ENCODE measurements at places on chromosomes 7 and 10.

DNA sequence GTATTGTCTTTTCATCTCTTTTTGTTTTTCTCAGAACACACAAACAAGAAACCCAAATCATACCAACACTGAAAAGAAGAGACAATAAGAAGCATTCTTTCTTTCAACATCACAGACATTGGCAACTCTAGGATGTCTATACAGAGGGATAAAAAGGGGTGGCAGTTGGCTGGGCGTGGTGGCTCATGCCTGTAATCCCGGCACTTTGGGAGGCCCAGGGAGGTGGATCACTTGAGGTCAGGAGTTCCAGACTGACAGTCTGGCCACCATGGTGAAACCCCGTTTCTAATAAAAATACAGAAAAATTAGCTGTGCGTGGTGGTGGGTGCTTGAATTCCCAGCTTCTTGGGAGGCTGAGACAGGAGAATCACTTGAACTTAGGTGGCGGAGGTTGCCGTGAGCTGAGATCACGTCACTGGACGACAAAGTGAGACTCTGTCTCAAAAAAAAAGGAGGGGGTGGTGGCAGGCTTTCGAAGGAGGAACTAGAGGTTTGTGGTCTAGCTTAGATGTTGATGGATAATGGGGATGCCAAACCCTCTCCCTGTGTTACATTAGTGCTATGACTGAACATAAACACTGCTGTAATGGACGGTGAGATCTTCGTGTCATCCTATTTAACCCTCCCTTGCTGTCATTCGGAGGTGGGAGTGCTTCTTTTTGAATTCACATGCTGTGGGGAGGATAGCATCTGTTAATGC lies 9.4 kb downstream of the CNNM2 start:
- DNase-seq, result no peak

- no peak for DNase-seq
Measured at GRCh38 chr10:92688573-92688926, 1.2 kb upstream of the HHEX start.

DNA sequence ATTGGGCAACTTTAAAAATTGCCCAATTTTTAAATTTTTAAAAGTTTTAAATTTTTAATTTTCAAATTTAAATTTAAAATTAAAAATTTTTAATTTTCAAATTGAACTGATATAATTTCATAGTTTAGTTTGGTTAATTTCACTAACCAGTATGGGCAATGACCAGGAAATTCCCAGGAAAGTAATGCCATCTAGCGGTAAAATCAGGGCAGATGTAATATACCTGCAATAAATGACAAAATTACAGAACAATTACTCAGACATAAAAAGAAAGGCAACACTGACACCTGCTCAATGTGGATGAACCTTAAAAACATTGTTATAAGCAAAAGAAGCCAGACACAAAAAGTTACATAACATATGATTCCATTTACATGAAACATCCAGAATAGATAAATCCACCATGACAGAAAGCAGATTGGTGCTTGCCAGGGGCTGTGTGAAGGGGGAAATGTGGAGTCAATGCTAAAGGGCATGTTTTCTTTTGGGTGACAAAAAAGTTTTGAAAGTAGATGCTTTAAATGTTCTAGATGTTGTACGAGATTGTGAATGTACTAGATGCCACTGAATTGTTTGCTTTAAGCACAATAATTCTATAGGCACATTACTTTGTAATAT lies 28.6 kb upstream of the SLC16A12 start:
- DNase-seq, result no peak

- DNase-seq, result peak; percentile 4
Measured at GRCh38 chr7:40329601-40330153, 194.9 kb downstream of the SUGCT start.

DNA sequence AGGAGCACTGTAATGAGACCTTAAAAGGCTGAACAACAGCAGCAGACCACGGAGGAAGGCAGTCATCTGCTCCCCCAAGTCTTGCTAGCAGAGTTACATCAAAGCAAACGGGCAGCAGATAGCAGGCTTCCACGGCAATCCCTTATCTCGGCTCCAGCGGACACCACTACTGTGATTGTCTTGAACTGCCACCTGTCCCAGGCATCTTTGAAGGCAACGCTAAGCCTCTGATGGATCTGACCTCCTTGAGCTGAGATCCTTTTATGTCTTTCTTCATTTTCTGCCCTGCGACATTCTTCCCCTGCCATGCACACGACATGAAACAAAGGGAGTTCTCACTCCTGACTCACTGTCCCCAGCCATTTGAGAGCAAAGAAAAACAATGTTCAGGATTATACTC lies 111.7 kb downstream of the GLI3 start:
- DNase-seq, result no peak

DNA sequence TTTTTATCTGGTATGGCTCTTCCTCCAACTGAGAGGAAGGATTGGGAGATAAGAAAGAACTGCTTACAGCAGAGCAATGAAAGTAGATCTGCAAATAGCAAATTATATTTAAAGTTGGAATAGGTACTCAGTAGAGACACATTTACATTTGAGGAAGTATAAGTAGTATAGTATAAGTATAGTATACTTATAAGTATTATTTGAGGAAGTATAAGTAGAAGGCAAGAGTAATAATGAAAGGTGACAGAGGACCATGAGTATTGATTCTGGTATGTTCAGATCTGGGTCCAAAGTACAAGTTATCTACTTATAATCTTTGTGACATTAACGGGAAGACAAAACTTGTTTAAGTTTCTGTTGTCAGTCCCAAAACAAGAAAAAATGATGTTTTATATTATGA lies 527.6 kb upstream of the SORCS1 start:
- DNase-seq, result no peak

DNA sequence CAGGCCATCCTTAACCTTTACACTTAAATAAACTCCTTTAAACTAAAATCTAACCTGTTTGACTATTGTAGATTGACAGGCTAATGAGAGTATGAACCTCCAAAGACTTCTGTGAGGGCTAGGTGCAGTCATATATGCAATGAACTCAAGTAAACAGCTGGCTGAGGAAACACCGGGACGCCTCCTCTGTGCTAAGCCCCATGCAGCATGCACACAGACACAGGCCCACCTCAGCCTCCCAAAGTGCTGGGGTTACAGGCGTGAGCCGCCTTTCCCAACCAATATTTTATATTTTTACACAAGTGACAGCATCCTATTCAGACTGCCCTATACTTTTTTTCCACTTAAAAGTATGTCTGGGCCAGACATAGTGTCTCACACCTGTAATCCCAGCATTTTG lies 1.5 kb upstream of the FXYD4 start:
- no peak for DNase-seq

All from occipital lobe (tissue), 3 donors.